ENCODE measurements at places on chromosomes 12 and 14. TPM values are rescaled to one million over a fixed set of nuclear protein-coding genes. Genes with fewer than 3 reads are reported as not detected.

GRCh38 chr14:54489731-54490444 is 1.1 kb upstream of the GMFB start:
- peaks cover 44% of the 10 kb centered on the region for H3K4me1 ChIP-seq
- no peaks in the 10 kb centered on the region for H3K36me3 ChIP-seq
- peak overlapping the region; percentile 93 for H3K27ac ChIP-seq

DNA sequence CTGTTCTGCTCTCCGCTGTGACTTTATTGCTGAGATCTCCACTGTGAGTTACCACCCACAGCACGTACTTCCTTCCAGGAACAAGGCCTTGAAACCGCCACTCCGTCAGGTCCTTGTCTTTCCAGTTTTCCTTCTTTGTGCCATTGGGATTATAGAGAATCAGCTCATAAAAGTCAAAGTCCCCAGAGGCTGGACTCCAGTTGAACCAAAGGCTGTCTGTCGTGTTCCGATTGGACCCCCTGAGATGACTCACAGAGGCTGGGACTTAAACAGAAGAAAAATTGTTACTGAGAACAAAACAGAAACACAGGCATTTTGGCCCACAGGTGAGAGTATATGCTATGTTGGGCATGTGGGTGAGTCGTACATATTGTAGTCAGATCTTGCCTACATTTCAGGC is 76.6 kb downstream of the PTPRB start:
- no peaks in the 10 kb centered on the region for H3K4me1 ChIP-seq
- DNase-seq, result no peak
- no peaks in the 10 kb centered on the region for H3K27me3 ChIP-seq
- peaks cover 38% of the 10 kb centered on the region for H3K36me3 ChIP-seq

DNA sequence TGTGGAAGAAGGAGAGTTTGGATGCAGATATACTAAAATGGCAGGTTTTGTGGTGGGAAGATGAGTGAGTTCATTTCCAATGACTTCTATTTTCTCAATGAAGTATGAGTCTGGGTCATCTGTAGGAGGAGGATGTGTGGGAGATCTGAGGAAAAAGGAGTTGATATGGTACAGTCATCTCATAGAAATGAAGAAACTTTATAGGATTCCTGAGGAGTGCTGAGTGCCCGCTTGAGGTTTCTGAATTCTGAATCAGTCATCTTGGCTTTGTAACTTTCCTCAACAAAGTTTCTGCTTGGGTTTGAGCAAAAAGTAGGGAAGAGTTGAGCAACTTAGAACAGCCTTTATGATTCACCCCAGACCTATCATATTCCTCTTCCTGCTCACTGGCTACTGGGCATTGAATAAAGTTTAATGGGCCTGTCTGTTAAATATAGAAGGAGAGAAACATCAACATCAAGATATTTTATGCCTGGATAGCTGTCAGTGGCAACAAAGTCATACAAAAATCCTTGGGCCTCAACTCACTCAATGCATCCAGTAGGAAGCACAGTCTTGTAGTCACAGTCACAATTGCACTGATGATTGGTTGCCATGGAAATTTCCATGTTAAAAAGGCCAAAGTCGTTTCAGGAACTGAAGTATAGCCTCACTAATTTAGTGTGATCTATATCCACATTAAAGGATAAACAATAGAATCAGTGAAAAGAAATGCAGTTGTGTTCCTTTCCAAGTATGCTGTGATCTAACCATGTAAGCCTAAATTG is 284.7 kb downstream of the DUSP6 start:
- no peak overlapping the region for H3K27ac ChIP-seq
- no peaks in the 10 kb centered on the region for H3K27me3 ChIP-seq
- no peak for DNase-seq

- no peaks in the 10 kb centered on the region for H3K36me3 ChIP-seq
- no peak overlapping the region for H3K4me3 ChIP-seq
- H3K27ac ChIP-seq, result no peak overlapping the region
- DNase-seq, result no peak
- no peaks in the 10 kb centered on the region for H3K27me3 ChIP-seq
Observed at GRCh38 chr12:17661250-17661649, 428.7 kb downstream of the RERGL start.

The DEGS2 gene
- 5.8 TPM for total RNA-seq

DNA sequence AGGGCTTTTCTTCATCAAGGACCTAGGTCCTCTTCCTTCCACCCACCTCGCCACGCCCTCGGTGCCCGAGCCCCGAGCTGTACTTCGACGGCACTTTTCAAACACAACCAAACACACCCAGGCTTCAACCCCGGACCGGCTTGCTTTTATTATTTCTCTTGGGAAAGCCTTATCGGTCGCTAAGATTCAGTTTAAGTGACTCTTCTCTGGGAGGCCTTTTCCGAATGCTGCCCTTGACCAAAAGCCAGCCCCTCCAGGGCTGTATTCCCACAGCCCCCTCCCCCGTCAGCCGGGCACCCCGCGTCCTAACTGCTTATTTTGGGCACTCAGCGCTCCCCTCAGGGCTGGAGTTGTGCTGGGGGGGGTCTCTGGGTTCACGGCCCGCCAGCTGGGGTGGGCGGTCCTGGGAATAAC is 644 bp upstream of the PPP4R4 start:
- peak overlapping the region; percentile 63 for H3K27ac ChIP-seq

DNA sequence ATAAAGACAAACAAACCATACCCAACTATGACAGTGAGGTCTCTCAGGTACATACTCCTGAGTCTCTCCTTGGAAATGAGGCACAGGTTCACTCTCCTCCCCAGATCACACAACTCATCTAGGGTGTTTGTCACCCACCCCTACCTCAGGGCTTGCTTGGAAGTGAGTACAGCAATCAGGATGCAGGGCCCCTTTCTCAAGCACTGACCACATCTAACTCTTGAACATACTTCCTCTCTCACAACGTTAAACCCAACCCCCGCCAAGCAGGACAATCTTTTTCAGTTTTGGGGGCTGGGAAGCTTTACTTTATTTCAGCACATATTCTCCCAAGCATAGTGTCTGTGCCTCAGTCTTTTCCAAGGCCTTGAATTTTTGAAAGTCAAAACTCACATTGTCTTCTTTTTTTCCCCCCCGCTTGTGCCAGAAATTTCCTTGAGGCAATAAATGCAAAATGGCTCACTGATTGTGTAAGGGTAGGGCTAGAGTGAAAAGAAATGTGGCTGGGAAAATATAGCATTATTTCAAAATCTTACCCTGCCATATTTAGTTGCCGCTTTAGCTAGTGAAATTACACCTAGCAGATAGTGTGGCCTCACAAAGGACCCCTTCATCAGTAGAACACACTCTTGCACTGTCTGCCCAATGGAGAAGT is 2.4 kb upstream of the GPR65 start:
- H3K4me3 ChIP-seq, result no peak overlapping the region
- H3K27ac ChIP-seq, result peak overlapping the region; percentile 50
- no peaks in the 10 kb centered on the region for H3K27me3 ChIP-seq

- no peaks in the 10 kb centered on the region for H3K27me3 ChIP-seq
- no peak overlapping the region for H3K4me3 ChIP-seq
- no peaks in the 10 kb centered on the region for H3K4me1 ChIP-seq
Observed at GRCh38 chr14:30252783-30253674, 305.9 kb upstream of the G2E3 start.

DNA sequence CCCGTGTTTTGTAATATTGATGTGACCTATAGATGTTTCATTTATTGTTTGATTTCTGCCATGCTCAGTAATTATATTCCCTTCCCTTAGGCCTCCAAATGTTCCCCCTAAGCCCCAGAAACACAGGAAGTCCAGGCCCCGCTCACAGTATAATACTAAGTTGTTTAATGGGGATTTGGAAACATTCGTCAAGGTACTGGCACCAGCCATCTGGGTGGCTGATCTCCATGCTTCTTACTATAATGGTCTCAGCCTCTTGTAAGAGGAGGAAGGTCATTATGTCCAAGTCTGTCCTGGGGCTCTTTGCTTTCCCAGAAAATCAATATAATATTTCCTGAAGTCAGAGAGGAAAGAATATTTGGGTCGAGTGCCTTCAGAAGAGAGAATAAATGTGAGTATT is 130.9 kb downstream of the KICS2 start:
- H3K4me1 ChIP-seq, result peaks cover 36% of the 10 kb centered on the region
- no peaks in the 10 kb centered on the region for H3K36me3 ChIP-seq
- no peak for DNase-seq
- no peak overlapping the region for H3K27ac ChIP-seq
- no peaks in the 10 kb centered on the region for H3K27me3 ChIP-seq

The TAC3 gene
- not detected for total RNA-seq

DNA sequence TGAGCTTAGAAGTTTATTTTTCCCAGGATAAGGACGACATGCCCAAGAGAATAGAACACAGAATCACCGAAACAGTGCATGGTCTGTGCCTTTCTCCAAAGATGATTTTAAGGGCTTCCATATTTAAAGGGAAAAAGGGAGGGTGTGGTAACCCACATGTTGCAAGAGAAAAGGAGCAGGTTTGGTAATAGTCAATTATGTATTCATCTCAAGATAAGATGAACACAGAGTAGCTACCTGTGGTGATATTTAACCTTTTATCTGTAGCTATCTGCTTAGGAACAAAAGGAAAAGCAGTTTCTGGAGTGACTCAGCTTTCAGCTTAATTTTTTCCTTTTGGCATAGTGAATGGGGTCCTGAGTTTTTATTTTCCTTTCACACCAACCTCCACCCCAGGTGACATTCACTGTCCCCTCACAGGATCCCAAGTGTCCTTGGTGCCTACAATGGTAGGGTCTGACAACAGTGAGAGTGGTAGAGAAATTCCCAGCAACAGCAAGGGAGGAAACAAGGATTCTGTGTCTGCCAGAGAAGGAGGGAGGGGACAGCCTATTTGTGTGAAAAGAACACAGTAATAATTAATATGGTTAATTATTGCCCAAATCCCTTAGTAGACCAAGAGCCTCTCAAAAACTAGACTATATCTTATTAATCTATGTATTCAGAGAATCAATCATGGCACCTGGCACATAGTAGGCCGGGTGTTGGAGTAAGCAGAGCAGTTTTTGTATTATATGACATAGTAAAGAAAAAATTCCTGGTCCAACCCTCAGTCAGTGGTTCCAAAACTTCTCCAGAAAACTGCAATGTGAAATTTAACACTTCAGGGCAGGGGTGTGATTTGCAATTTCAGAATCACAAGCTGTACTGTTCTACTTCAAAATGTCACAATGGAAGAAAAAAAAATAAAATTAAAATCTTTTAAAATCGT is 154.5 kb downstream of the PHLDA1 start:
- H3K27me3 ChIP-seq, result no peaks in the 10 kb centered on the region
- no peak overlapping the region for H3K4me3 ChIP-seq
- no peak for DNase-seq
- H3K36me3 ChIP-seq, result no peaks in the 10 kb centered on the region
- no peak overlapping the region for H3K27ac ChIP-seq

GRCh38 chr14:69687606-69688298 is 76.4 kb downstream of the SUSD6 start:
- H3K27ac ChIP-seq, result no peak overlapping the region
- DNase-seq, result no peak
- H3K27me3 ChIP-seq, result no peaks in the 10 kb centered on the region
- no peak overlapping the region for H3K4me3 ChIP-seq

GRCh38 chr12:76449583-76449982 is 101.4 kb upstream of the BBS10 start:
- H3K4me3 ChIP-seq, result no peak overlapping the region
- peaks cover 3% of the 10 kb centered on the region for H3K36me3 ChIP-seq
- H3K27me3 ChIP-seq, result no peaks in the 10 kb centered on the region
- H3K4me1 ChIP-seq, result peaks cover 6% of the 10 kb centered on the region
- no peak overlapping the region for H3K27ac ChIP-seq

- no peaks in the 10 kb centered on the region for H3K36me3 ChIP-seq
- H3K4me1 ChIP-seq, result no peaks in the 10 kb centered on the region
- no peak for DNase-seq
- H3K4me3 ChIP-seq, result no peak overlapping the region
- no peaks in the 10 kb centered on the region for H3K27me3 ChIP-seq
- no peak overlapping the region for H3K27ac ChIP-seq
Observed at GRCh38 chr14:52835122-52835903, 43.9 kb upstream of the GNPNAT1 start.

The COX8C gene
- total RNA-seq, result not detected

- H3K27me3 ChIP-seq, result no peaks in the 10 kb centered on the region
- DNase-seq, result no peak
- no peaks in the 10 kb centered on the region for H3K4me1 ChIP-seq
- no peak overlapping the region for H3K27ac ChIP-seq
- H3K36me3 ChIP-seq, result no peaks in the 10 kb centered on the region
Observed at GRCh38 chr14:33774723-33775470, 176.0 kb downstream of the EGLN3 start.

DNA sequence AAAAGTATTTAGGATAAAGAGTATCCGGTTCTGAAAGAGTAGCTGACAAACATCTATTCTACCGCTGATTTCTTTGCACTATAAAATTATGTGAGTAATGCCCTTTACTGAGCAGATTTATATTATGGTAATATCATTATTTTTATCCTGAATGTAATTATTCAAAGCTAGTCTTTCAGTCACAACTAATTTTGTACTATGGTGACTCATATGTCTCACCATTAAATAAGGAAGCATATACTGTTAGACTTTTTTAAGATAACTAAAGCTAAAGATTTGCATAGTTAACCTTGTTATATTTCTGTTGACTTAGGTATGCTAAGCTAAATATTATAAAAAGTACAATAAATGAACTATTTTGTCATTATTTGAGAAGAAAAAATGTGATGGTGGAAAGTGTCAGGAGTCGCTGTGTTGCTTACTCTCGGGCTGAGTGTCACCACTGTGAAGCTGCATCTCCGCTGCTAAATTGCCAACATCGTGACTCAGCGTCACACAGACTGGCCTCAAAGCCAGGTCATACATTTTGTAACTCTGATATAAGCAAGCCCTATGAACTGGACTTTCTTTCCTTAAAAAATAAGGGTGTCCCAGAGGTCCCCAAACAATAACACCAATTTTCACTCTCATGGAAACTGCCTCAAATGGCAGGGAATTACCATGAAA is 69.1 kb upstream of the SSTR1 start:
- H3K27me3 ChIP-seq, result no peaks in the 10 kb centered on the region
- H3K4me3 ChIP-seq, result no peak overlapping the region
- H3K27ac ChIP-seq, result no peak overlapping the region
- no peaks in the 10 kb centered on the region for H3K36me3 ChIP-seq
- H3K4me1 ChIP-seq, result no peaks in the 10 kb centered on the region

DNA sequence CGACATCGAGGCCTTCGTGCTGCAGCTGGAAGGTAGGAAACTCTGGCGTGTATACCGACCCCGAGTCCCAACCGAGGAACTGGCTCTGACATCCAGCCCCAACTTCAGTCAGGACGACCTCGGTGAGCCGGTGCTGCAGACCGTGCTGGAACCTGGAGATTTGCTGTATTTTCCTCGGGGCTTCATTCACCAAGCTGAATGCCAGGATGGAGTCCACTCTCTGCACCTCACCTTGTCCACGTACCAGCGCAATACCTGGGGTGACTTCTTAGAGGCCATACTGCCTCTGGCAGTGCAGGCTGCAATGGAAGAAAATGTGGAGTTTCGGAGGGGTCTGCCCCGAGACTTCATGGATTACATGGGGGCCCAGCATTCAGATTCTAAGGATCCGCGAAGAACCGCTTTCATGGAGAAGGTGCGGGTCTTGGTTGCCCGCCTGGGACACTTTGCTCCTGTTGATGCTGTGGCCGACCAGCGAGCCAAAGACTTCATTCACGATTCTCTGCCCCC is 1.4 kb downstream of the RIOX1 start:
- peaks cover 35% of the 10 kb centered on the region for H3K4me1 ChIP-seq
- DNase-seq, result no peak
- H3K36me3 ChIP-seq, result peaks cover 16% of the 10 kb centered on the region
- H3K4me3 ChIP-seq, result peak overlapping the region; percentile 89

The MGAT4C gene
- total RNA-seq, result 0.21 TPM

The AICDA gene
- total RNA-seq, result 0.77 TPM

GRCh38 chr14:72844524-72844923 is 49.4 kb downstream of the DPF3 start:
- no peaks in the 10 kb centered on the region for H3K36me3 ChIP-seq
- no peaks in the 10 kb centered on the region for H3K27me3 ChIP-seq
- DNase-seq, result no peak
- no peak overlapping the region for H3K4me3 ChIP-seq
- no peak overlapping the region for H3K27ac ChIP-seq

- no peak for DNase-seq
- peaks cover 54% of the 10 kb centered on the region for H3K4me1 ChIP-seq
- H3K27me3 ChIP-seq, result no peaks in the 10 kb centered on the region
Observed at GRCh38 chr14:54627540-54628363, 60.8 kb downstream of the SAMD4A start.

All from lower lobe of right lung (tissue), 2 donors.